ENCODE measurements at places on chromosomes 11 and 22. TPM values are rescaled to one million over a fixed set of nuclear protein-coding genes. Genes with fewer than 3 reads are reported as not detected.

TEX12 gene
- 0.50 TPM for total RNA-seq

ACP2 gene
- 13.0 TPM for total RNA-seq

APOBEC3C gene
- 7.5 TPM for total RNA-seq

BAIAP2L2 gene
- total RNA-seq = 1.0 TPM

DNAJB7 gene
- total RNA-seq = not detected

GPHA2 gene
- total RNA-seq = not detected

TBX1 gene
- 7.9 TPM for total RNA-seq

SEPTIN5 gene
- total RNA-seq = 4.4 TPM

OR2AT4 gene
- total RNA-seq = not detected

CALCA gene
- not detected for total RNA-seq

NXPE2 gene
- total RNA-seq = not detected

ANO1 gene
- total RNA-seq = 38.4 TPM

MIAT gene
- 0.57 TPM for total RNA-seq

P2RX6 gene
- 0.57 TPM for total RNA-seq
